Hematopoietic multipotent progenitor cell treated with erythropoietin and hydrocortisone succinate and interleukin-3 and kit ligand, for 4 days (in vitro differentiated cells): ENCODE measurements at places on chromosomes 12 and 14.

DNA sequence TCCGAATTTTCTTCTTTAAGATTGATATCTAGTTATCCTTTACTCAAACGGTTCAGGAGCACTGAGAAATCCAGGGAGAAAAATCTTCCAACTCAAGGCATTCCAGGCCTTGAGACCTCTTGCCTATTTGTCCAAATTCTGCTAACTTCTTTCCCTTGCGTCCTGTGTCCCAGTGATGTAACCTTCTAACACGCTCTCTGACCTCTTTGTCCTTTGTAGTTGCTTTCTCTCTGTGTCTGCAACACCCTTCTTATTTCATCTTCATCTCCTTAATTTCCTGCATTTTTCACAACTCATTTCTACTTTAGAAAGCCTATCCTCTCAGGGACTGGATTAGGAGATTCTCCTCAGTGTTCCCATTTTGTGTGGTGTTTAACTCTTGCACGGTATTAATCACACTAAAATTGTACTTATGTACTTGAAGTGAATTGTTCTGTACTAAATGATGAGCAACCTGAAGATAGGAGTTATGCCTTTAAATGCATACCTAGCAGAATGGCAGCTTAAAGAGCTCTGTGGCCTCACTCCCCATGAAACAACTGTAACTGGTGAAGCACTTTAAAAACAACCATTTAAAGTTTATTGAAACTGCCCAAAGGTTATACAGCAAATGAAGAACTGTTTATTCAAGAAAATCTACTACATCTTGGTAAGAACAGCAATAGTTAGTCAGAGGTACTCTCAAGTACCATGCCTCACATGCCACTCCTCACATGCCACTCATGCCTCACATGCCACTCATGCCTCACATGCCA, 7.4 kb upstream of the SNAPC1 start:
- DNase-seq = no peak

GRCh38 chr12:77685112-77685511, 145.6 kb upstream of the NAV3 start:
- peak; percentile 73 for DNase-seq

DNA sequence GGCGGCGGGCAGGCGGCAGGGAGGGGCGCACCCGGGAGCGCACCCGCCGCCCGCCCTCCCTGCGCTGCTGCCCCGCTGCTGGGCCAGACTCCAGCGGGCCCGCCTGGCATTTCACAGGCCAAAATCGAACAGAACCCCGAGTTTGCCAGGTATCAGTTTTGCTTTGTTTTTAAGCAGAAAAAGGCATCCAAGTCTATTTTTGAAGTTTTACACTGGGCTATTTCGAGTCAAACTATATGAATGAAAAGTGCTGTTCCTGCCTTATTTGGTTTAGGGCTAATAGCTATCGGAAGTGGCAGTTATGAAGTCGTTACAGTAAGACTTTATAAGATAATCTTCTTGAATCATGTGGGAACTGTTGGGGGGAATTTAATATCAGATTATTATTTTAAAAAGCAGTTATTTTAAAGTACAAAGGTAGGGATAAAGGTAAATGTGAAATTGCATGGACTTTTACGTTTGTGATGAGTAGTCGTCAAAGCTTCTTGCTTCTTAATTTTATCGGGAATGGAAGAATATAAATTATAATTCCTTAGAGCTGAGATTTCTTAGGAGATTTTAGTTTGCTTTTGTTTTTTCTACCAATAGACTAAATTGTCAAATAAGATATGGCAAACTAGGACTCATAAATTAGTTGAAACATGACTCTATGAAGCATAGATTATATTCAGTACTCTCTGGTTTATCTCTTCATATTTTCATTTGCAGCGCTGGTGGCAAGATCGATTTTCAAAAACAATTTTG, 1.1 kb downstream of the MSRB3 start:
- peak; percentile 72 for DNase-seq

DNA sequence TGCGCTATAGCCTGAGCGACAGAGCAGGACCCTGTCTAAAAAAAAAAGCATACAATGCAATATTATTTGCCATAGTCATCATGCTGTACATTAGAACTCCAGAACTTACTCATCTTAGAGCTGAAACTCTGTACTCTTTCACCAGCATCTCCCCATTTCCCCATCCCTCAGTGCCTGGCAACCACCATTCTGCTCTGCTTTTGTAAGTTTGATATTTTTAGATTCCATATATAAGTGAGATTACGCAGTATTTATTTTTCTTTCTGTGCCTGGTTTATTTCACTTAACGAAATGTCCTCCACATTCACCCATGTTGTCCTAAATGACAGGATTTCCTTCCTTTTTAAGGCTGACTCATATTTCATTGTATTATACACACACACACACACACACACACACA, 121.8 kb downstream of the BBS10 start:
- DNase-seq = no peak

GRCh38 chr12:25241167-25242020, 9.3 kb downstream of the KRAS start:
- DNase-seq = peak; percentile 78

DNA sequence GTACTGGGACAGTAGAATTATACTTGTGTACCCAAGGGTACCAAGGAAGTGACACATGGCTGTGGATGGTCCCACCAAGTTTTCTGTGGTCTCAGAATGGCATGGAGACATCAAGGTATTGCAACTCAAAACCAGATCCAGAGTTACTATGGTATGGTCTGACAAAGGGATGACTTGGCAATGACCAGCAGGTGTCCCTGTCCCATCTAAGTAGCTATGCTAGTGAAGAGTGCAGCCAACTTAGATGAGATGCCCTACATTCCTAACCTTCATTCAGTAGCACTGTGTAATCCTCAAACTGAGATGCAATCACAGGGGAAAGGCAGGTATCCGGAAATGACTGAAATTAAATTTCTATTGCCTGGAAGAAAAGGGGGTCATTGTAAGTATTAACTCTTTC, 188.7 kb upstream of the TMEM260 start:
- DNase-seq = peak; percentile 28

DNA sequence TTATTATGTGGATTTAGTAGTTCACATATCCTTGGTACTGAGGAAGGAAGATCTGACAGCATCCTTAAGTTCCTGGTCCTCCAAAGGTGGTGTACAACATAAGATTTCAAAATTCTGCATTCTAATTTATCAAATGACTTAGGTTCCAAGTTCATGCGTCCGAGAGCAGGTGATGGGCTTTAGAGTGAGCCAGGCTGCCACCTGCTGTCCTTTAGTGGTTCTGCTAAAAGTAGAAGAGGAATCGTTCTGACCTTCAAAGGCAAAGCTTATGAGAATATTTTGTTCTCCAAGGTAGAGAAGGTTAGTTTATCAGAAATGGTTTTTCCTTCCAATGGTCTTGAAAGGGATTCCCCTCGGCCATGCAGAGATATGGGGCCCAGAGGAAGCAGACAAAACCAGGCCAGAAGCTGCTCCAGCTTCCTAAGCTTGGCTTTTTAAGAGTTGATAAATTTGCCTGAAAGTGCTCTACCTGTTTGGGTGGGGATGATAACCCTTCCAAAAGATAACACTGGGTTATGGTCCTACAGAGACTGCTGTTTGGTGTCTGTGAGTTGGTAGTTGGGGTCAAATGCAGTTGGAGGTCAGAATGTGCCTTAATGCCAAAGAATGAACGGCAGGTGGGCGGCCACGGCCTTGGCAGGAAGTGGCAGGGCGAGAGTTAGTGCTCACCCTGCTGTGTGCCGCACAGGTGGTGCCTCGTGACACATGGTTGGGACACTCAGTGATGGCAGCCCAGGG, 29.1 kb upstream of the LRTM2 start:
- DNase-seq = peak; percentile 91

DNA sequence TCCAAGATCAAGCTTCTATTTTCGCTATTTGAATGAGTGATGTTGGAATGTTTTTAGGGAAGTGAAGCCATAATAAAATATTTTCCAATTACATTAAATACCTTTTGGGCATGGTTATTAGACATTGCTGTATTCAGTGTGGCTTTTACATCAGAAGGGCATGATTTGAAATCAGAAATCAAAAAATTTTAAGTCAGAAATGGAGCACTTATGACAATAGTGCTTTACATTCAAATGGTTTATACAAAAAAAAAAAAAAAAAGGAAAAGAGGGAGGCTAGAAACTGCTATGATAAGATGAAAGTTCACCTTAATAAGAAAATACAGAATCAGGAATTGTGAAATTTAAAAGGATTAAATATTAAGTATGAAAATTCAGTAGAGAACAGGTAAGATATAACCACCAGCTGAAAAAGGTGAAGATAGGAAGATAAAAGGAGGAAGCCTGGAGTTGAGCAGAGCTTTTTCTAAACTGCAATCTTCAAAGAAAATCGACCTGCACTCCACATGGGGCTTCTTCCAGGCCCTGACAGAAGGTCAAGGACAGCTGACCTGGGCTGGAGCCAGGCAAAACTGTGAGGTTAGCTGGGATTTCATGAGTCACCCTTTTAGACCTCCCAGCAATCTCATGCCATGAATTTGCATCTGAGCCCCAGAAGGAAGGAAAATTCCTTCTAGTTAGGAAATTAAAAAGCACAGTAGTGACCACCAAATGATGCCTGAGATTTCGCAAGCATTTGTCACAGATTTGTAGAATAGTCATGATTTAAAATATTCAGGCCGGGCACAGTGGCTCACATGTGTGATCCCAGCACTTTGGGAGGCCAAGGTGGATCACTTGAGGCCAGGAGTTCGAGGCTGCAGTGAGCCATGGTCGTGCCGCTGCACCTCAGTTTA, 23.4 kb upstream of the BMP4 start:
- no peak for DNase-seq

DNA sequence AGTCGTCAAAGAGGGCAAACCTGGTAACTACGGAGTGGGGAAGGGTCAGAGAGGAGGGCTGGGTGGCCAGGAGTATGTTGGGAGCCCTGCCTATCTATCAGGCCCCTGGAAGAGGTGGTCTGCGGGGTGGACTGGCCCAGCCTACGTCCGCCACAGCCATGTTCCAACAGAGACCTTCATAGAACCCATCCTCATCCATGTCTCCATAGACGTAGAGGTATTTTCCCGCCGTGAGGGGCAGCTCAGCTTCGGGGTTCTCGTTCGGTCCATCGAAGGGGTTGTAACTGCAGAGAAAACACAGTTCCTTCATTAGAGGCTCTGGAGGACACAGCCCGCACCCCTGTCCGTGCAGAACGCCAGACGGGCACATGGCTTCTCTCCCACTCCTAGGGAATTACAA, 107.3 kb downstream of the PIWIL1 start:
- DNase-seq = no peak

DNA sequence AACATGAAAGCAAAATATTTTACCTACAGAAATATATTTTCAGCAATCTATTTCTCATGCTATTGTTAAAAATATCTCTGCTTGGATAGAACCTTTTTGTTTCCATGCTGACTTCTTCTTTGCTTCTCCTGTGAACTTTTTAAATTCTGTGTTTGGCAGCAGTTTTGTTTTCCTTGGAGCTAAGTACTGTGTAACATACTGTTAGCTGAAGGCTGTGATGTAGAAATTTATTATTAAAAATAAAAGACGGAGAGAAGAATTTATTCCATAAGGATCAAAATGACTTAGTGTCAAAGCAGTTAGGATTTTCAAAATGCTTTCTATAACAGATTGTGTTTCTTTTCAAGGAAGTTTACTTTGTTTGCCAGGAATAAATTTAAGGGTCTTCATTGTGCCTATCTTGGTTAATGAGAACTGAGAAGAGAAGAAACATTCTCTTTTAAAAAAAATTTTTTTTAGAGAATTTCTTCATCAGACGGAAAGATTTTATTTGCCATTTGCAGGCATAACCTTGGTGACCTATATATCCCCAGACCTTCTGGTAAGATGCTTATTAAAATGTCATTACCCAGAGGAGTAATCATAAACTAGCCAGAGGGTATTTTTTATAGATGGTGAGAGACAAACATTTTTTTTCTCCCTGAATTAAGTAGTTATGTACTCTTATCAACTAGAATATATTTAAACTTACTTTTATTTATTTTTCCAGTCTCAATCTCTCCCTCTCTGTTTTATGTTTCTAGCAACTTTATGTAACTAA, 147.1 kb upstream of the SLCO1C1 start:
- DNase-seq = no peak
